ENCODE measurements at places on chromosomes 3 and 15.

DNA sequence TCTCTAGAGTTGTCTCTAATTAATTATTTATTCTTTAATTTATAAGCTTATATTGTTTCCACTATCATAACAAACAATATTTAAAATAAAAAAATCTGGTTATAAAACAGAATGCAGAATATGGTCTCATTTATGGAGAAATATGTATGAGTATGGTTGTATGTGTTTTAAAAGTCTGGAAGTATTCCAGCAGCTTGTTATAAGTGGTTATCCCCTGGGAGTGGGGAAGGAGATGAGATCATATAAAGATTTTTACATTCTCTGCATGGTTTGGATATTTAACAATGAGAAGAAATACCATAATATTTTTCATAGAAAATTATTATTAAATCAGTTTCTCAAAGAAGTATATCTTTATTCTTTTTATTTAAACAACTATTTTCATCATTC is 135.4 kb upstream of the MB21D2 start:
- DNase-seq: no peak

DNA sequence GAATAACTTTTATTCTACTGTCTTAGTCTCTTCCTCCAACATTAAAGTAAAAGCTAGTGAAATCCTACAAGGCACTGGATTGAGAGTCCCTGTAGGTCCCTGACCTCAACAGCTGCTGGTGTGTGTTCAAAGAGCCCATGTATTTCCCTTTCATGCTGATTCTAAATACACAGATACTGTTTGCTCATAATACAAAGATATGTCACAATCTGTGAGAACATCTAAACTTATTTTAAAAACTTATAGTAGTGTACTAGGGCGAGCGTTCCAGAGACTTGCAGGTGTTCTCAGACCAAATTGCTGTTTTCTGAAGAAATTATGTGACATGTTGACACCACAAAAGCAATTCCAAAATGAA is 145.9 kb upstream of the LIPC start:
- DNase-seq: no peak

- DNase-seq: no peak
Measured at GRCh38 chr3:24229468-24230221, 265.0 kb downstream of the THRB start.

DNA sequence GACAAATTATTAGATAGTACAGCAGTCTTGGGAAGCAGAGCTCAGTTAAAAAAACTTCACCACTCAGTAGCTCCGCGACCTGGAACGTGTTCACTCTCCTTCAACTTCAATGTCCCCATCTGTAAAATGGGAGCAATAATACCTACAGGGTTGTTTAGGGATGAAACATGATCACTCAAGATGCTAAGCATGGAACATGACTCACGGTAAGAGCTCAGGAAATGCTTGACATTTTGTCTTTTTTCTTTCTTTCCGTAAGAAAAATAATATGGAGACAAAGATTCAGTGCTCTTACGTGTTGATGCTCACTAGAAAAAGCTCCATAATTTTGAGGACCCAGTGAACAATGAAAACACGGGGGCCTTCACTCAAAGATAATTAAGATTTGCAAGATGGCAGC is 606.7 kb upstream of the MDFIC2 start:
- no peak for DNase-seq

GRCh38 chr3:103137830-103138229 is 703.0 kb downstream of the ZPLD1 start:
- DNase-seq: no peak

- no peak for DNase-seq
Measured at GRCh38 chr3:134642445-134643149, 8.2 kb downstream of the KY start.

GRCh38 chr3:86245360-86245759 is 745.6 kb downstream of the VGLL3 start:
- no peak for DNase-seq

DNA sequence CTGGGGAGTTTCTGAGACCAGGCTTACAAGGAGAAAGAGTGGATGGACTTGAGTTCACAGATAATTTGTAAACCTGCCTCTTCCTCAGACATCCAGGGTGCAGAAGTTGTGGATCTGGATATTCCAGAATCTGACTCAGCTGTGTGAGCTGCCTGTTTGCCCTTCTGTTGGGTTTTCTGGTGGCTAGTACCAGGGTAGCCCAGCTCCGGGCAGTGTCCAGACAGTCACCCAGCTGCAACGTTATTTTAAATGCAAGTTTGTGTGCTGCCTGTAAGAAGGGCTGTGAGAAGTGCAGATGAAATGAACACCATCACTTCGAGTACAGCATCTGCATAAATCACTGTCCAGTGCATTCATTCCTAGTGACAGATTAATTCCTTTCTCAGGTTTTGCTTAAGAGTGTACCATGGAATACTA is 1053.0 kb downstream of the TUSC7 start:
- no peak for DNase-seq

DNA sequence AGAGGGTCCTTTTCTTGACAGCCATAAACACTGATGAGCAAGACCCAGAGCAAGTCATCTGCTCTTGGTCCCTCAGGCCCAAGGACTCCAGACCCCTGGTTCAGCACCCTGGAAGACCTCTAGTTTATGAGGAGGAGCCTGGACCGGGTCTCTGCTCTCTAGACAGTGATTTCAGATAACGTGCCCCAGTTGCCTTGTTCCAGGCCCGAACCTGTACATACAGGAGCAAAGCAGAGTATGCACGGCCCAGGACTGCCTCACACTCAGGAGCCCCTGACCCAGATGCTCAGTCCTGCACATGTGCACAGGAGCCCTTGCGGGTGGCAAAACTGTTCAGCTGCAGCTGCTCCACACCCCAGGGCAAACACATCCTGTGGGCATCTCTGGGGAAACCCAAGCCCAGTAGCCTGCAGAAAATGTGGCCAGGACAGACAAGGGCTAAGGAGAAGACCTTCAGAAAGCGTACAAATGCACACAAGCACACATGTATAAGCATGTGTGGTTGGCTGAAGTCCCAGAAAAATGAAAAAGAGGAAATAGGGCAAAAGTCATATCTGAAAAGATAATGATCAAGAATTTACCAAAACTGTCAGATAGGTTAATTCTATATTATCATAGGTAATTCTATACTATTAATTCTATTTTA is 59.9 kb upstream of the CORO2B start:
- peak; percentile 60 for DNase-seq

GRCh38 chr3:188964957-188965356 is 206.8 kb upstream of the TPRG1 start:
- DNase-seq: no peak

- no peak for DNase-seq
Measured at GRCh38 chr15:79896131-79896633, 632 bp downstream of the MTHFS start.

- no peak for DNase-seq
Measured at GRCh38 chr3:95311272-95311671, 1248.4 kb downstream of the NSUN3 start.

DNA sequence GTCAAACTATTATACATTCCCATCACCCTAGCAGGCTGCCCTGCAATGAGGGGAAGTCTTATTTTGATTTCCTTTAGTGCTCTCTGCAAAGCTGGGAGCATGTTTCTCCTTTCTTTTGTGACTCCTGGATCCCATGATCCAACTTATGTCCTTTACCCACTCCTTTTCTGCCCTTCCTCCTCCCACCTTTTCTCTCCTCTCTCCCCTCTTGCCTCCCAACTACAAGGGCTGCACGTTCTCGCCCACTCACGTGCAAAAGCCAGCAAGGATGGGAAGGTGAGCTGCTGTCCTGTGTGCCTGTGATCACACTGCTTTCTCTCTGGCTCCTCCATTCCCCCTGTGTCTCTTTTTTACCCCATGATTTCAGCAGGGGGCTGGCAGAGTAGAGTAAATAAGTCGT is 6.1 kb downstream of the VIPR1 start:
- DNase-seq: no peak

DNA sequence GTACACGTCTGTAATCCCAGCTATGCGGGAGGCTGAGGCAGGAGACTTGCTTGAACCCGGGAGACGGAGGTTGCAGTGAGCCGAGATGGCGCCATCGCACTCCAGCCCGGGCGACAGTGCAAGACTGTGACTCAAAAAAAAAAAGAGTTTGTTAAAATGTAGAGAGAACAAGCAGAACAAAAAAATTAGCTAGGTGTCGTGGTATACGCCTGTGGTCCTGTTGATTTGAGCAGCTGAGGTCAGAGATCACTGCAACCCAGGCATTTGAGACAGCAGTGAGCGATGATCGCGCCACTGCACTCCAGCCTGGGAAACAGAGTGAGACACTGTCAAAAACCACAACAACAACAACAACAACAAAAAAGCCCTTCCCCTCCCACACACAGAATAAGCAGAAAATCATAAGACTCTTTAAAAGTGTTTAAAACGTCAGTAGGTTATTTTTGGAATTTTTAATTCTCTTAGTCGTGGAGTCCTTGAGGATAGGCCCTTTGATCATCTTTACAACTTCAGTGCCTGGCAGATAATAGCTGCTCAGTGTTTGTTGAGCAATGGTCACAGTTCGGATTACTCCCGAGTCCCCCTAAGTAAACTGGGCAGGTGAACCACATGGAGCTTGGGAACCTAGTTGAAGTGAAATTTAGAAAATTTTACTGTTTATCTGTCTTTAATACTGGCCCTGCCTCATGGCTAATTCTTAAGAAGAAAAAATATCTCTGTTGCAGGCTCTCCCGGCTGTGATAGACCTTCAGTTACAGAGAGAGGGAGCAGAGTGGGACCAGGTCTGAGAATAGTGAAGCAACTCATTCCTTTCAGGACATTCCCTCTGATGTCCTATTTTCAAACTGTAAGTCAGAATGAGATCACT is 6.2 kb downstream of the NIPA2 start:
- no peak for DNase-seq

DNA sequence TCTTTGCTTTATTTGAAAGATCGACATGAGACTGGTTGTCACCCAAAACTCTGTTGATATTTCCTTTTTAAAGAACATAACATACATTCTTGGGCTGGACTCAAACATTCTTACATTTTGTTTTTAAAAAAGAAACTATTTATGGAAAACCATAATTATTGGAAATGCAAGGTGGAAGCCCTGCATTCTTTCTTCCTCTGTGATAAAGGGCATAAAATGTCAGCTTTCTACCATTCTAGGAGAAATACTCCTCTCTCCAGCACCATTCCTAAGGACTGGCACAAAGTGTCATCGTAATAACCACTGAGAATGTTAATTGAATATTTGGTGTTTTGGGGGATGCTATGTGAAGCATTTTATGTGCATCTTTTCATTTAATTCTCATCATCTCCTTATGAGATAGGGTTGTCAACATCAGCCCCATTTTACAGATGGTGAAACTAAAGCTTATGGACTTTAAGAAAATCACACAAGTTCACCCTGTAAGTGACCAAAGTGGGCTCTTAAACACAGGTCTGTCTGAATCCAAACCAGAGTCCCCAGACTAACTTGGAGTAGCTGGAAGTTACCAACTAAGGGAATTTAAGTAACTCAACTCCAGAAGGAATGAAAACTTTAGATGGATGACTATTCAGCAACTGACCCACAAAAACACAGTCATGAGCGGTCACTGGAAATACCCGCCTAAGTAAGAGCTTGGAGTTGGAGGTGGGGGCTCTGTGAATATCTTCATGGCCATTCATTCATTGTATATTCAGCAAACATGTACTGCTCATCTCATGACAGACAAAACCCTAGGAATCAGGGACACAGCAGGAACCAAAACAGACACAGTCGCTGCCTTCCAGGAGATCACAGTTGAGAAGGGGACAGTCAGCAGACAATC is 45.9 kb upstream of the LMCD1 start:
- DNase-seq: no peak

DNA sequence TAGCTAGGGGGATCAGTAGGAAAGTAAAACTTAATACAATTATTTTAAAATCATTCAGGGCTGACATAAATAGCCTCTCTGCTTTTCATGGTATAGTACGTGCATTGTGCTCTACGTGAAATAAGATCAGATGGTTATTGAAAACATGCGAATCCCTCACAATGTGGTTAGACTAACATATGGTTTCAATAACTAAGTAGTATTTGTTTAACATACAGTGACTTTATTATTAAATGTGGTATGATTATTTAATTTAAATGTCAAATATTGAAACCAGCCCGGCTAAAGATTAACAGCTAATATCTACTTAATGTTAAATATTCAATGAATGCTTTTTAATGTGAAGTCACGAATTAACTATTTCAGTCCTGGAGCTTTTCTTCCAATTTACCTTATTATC is 473.9 kb upstream of the THBS1 start:
- no peak for DNase-seq

- peak; percentile 44 for DNase-seq
Measured at GRCh38 chr3:167750272-167750971, 14.9 kb downstream of the SERPINI1 start.

GRCh38 chr15:75532413-75533250 is 46.5 kb downstream of the PTPN9 start:
- peak; percentile 58 for DNase-seq

GRCh38 chr3:147653367-147653923 is 244.3 kb downstream of the ZIC1 start:
- no peak for DNase-seq

All from RPMI8226 (cell line).